ENCODE measurements at places on chromosomes 7 and 10.

DNA sequence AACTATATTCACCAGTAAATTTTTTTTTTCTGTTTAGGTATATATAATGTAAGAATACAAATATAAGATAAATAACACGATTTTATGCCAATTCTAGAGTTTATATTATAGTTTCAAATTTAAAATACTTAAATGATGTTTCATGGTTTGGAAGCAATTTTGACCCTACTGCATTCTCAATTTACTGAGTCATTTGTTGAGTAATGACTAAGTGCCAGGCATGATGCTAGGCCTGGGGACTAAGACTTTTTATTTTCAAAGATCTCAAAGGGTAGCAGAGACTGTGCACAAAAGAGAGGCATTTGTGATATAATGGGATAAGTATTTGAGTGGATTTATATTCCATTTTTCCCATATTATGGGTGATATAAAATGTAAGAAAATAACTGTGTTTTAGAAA is 78.9 kb upstream of the SMIM30 start:
- no peak for DNase-seq

DNA sequence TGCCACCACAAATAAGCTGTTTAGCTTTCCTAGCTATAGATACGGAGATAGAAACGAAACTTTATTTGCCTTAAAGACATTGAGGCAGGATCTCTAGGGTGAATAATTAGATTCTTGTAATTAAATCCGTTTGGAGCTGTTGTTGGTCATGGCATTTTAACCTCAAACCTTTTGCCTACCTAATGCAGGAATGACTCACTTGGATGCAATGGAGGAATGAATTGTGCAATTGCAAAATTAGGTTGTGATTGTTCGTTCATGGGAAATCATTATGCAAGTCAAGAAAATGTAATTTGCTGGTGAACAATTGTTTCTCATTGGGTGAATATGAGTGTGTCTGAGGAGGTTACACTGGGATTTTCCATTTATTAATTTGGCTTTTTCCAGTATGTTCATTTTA is 703.5 kb downstream of the GATA3 start:
- DNase-seq, result no peak

- DNase-seq, result no peak
Measured at GRCh38 chr10:122474131-122474818, 12.9 kb downstream of the HTRA1 start.

DNA sequence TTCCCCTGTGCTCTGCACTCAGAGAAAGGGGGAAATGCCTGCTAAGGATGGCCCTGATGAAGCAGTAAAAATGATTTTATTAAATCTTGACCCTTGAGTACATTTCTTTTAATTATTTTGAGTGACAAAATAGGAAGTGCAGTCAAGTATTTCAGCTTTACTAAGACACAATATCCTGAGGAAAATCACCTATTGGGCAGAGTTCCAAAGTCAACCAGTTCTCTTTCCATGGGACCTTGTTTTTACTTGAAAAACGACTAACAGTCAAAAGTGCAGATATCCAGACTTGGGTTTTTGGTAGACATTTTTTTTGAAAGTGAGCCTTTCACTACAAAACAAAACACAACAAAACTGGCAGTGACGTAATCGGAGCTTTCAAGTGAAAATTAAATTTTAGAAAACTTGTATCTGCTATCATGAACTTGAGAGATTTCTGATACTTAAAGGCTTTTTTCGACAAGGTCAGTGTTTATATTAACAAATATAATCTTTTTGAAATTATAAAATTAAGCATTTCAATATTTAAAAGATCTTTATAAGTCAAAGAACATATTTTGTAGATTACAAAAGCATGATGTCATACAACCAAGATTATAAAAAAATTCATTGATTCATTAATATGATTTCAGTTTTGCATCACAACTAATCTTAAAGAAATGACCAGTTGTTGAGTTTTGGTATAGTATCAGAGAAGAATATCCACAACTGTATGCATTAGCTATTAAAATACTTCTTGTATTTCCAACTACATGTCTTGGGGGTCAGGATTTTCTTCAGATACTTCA is 513.8 kb upstream of the AKR1E2 start:
- no peak for DNase-seq

DNA sequence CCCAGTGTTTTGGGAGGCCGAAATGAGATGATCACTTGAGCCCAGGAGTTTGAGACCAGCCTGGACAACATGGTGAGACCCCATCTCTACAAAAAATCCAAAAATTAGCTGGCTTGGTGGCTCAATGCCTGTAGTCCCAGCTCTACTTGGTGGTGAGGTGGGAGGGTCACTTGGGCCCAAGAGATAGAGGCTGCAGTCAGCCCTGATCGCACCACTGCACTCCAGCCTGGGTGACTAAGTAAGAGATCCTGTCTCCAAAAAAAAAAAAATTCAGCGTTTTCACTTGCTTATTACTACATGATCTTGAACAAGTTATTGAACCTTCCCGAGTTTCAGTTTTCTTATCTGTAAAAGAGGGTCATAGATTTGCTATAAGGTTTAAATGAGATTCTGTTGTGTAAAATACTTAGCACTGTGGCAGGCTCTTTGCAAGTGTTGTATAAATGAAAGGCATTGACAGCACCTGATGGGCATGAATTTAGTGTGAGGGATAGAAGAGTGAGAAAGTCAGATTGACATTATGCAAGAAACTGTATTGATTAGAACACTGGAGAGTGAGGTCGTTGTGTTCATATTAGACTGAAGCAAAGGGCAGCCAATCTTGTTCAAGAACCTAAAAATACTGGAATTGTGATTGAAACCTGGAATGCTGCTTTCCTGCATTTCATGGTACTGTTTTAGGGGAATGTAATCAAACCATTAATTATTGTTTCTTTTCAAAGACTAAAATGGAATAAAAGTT is 136.8 kb downstream of the LCOR start:
- no peak for DNase-seq

DNA sequence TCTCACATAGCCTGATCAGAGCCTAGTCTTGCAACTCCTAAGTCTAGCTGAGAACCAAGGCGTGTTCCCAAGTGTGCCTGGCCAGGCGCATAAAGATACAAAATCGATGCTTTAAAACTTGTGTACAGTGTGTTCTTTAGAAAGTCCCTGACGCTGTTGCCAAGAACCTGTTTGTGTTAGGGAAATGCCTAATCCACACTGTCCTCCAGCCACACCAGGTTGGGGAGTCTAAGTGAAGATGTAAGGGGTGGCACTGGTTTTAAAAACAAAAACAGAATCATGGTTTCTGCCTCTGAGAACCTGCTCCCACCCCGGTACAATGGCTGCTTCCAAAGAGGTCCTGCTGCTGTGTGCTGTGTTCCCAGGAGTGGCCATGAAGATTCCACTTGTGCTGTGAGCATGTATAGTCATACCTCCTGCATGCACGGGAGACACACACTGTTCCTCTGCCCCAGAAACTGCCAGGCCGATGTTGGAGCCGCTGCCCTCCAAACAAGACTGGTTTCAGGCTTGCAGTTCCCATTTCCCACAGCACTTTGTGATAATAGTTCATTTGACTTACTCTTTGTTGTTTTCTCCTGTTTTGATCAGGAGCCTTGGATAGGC is 88.5 kb downstream of the CCNY start:
- DNase-seq, result no peak

- no peak for DNase-seq
Measured at GRCh38 chr7:831596-832166, 595 bp upstream of the SUN1 start.

GRCh38 chr10:96374639-96374984 is 15.8 kb upstream of the OPALIN start:
- DNase-seq, result no peak

GRCh38 chr7:38632411-38632810 is 1.2 kb upstream of the AMPH start:
- DNase-seq, result no peak

DNA sequence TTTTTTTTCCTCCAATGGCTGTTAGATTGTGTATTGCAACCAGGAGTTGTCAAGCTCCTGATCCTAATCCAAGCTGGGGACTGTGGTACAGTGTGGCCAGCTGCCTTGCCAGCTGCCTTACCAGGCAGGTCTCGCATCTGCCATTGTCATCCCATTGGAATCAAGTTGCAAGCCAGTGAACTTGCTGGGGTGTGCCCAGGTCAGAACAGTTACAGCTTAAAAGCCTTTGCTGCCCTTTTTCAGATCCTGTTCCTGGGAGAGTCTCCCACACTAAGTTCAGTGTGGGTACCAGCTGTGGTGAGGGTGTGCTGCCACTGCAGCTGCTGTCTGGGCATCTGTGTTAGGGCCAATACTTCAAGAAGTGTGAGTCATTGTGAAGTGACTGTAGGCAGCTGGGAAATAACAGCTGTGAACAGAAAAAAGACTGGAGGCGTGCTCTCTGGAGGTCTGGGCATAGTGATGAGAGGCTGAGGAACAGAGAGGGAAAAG is 72.8 kb downstream of the CCNY start:
- DNase-seq, result no peak

DNA sequence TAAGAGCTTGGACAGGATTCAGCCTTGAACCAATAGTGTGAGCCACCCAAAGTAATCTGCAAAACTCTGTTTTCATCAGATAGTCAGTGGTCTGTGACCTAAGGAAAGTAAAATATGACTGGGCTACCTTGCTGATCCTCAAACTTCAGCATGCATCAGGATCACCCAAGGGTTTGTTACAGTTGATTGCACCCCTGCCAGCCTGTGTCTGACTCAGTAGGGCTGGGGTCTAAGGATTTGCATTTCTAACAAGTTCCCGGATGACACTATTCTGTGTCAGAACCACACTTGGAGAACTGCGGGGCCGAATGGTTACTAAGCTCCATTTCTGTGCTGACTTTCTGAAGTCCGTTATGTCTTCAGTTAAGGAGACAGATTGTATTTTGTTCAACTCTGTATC is 40.6 kb upstream of the TSPAN13 start:
- no peak for DNase-seq

GRCh38 chr7:2928613-2929311 is 84.7 kb upstream of the GNA12 start:
- DNase-seq, result no peak

- DNase-seq, result no peak
Measured at GRCh38 chr7:108805808-108806397, 236.2 kb downstream of the DNAJB9 start.

GRCh38 chr10:113569576-113569975 is 16.7 kb downstream of the HABP2 start:
- DNase-seq, result no peak

DNA sequence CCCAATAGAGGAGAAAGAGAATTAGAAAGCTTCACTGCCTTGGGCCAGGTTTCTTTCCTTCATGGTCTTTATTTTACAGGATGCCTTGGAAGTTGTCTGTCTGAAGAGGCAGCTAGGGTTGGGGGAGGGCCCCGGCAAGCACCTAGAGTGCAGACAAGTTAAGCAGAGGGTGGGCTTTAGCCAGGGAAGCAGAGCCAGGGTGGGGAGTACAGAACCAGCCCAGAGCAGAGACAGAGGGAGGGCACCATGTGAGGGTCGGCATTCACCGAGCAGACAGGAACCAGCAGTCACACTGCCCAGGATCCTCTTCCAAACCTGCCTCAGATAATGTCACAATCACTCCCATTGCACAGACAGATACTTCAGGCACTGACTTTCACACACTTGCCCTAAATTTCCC is 75.9 kb downstream of the ADARB2 start:
- no peak for DNase-seq

Data from activated CD8-positive, alpha-beta memory T cell treated with anti-CD3 and anti-CD28 coated beads for 1 hour (primary cell).